ENCODE measurements at places on chromosomes 3 and 15.

DNA sequence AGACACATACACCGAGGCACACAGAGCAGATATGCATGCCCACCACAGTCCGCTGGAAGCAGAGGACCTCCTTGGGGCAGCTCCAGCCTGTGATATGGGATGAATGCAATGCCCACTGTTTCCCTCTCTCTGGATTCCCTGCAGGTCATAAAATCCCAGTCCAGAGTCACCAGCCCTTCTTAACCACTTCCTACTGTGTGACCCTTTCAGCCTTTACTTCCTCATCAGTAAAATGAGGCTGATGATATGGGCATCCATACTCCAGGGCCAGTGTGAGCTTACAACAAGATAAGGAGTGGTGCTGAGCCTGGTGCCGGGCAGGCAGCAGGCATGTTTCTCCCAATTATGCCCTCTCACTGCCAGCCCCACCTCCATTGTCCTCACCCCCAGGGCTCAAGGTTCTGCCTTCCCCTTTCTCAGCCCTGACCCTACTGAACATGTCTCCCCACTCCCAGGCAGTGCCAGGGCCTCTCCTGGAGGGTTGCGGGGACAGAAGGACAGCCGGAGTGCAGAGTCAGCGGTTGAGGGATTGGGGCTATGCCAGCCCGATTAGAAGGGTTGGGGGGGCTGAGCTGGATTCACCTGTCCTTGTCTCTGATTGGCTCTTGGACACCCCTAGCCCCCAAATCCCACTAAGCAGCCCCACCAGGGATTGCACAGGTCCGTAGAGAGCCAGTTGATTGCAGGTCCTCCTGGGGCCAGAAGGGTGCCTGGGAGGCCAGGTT, at the start of gene GNAT1:
GNAT1 (plus strand) TSS at position 675 of the 725 bp plus-strand sequence. CDS start 116 bp downstream, outside the sequence.
- H3K36me3 ChIP-seq, result no peaks in the 10 kb centered on the region
- ATAC-seq, result no peak
- no peaks in the 10 kb centered on the region for H3K4me1 ChIP-seq
- no peak within 1 kb of the TSS for H3K27ac ChIP-seq

DNA sequence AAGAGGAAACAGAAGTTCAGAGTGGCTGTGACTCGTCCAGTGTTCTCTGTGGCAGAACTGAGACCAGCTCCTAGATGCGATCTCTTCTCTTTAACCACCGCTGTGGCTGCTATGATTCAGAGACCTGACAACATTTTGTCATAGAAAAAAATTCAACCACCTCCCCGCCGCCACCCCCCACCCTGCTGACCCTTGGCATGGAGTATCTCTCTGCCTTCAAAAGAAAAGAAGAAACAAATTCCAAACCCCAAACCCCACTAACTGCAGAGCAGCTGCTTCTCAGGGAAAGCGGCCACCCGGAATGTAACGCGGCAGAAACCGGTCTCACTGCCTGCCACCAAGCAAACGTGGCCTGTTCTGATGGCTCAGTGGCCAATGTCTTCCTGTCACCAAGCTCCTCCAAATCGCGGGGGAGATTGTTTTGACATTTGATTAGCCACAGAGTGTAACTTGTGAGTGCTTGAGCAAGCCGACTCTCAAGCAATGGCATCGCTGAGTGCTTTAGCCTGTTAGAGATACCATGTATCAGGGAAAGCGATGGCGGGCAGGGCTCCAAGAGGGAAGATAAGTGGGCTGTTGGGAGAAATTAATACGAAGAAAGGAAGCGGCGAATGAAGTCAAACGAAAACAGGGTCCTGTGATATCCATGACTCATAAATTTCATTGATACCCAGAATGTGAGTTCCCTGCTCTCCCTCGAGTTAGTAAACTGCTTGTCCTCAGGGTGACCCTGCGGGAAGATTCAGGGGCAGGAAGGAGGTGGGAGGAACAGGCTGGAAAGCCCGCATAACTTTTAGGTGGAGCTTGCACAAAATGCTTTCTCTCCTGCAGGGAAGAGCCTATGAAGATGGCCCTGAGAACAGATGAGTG, 44.8 kb upstream of the TLE3 start:
- no peaks in the 10 kb centered on the region for H3K36me3 ChIP-seq
- peak overlapping the region; percentile 74 for H3K4me3 ChIP-seq
- peaks cover 18% of the 10 kb centered on the region for H3K4me1 ChIP-seq
- ATAC-seq, result peak; percentile 85
- peak overlapping the region; percentile 83 for H3K27ac ChIP-seq

GRCh38 chr3:94654096-94654495, 591.2 kb downstream of the NSUN3 start:
- ATAC-seq, result no peak
- no peaks in the 10 kb centered on the region for H3K27me3 ChIP-seq
- H3K4me1 ChIP-seq, result no peaks in the 10 kb centered on the region
- H3K36me3 ChIP-seq, result no peaks in the 10 kb centered on the region

DNA sequence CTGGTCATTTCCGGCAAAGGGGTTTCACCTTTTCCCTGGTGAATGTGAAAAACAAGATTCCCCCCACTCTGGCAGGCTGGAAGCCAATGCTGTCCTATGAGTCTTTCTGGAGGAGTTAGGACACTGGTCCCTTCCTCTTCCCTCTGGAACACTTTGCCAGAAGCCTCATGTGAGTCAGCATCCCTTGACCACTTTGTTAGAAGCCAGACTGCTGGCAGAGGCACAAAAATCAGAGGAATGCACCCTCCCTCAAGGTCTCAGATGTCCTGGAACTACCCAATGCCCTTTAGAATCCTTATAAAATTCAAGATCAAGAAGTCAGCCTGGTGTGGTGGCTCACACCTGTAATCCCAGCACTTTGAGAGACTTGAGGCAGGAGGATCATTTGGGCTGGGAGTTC, 26.6 kb downstream of the ITGB5 start:
- no peaks in the 10 kb centered on the region for H3K4me1 ChIP-seq
- H3K36me3 ChIP-seq, result no peaks in the 10 kb centered on the region
- no peak for ATAC-seq
- peaks cover 14% of the 10 kb centered on the region for H3K27me3 ChIP-seq
- H3K4me3 ChIP-seq, result no peak overlapping the region

DNA sequence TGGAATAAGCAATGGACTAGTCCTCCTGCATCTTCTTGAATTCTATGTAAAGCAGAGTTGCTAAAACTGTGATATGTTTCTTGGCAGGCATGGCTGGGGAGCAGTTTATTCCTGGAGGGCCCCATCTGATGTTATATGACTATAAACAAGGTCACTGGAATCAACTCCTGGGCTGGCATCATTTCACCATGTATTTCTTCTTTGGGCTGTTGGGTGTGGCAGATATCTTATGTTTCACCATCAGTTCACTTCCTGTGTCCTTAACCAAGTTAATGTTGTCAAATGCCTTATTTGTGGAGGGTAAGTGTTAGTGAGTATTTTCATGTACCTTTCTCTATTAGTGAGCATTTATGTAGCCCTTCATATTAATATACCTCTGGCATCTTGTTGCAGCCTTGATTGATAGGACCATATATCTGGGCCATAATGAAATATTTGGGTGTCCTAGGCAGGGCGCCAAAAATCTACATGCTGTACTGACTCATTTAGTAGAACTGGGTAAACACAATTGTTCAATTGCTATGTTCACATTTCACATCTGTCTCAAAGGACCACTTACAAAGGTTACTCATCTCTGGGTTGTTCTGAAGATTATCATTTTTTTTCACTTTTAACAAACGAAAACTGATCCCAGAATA, 52.6 kb upstream of the ADGRG7 start:
- no peaks in the 10 kb centered on the region for H3K36me3 ChIP-seq
- peaks cover 4% of the 10 kb centered on the region for H3K4me1 ChIP-seq
- H3K27me3 ChIP-seq, result no peaks in the 10 kb centered on the region
- no peak for ATAC-seq
- H3K4me3 ChIP-seq, result no peak overlapping the region
- H3K27ac ChIP-seq, result no peak overlapping the region

GRCh38 chr15:67946701-67947100, 106.9 kb upstream of the RNU6-1 start:
- H3K4me1 ChIP-seq, result peaks cover 7% of the 10 kb centered on the region
- no peaks in the 10 kb centered on the region for H3K27me3 ChIP-seq
- ATAC-seq, result no peak
- no peak overlapping the region for H3K4me3 ChIP-seq
- H3K27ac ChIP-seq, result no peak overlapping the region

- peak overlapping the region; percentile 32 for H3K27ac ChIP-seq
- ATAC-seq, result no peak
- H3K4me1 ChIP-seq, result no peaks in the 10 kb centered on the region
- no peaks in the 10 kb centered on the region for H3K27me3 ChIP-seq
- H3K36me3 ChIP-seq, result no peaks in the 10 kb centered on the region
- no peak overlapping the region for H3K4me3 ChIP-seq
These were observed 83.1 kb downstream of the DNAJB8 start for GRCh38 chr3:128383316-128384235.

DNA sequence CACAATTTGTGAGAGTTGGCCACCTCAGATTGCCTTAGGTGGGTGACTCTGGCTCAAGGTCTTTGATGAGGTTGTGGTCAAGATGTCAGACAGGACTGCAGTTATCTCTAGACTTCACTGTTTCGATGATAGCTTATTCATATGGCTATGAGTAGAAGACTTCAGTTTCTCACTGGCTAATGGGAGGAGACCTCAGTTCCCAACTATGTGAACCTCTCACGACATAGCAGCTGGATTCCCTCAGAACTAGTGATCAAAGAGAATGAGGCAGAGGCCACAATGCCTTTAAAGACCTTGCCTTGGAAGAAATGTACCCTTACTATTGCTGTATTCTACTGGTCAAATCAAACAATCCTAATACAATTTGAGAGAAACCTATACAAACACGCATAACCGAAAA, 607.5 kb upstream of the ROBO2 start:
- H3K27ac ChIP-seq, result no peak overlapping the region
- ATAC-seq, result no peak
- H3K27me3 ChIP-seq, result no peaks in the 10 kb centered on the region
- H3K4me1 ChIP-seq, result no peaks in the 10 kb centered on the region
- H3K36me3 ChIP-seq, result no peaks in the 10 kb centered on the region

DNA sequence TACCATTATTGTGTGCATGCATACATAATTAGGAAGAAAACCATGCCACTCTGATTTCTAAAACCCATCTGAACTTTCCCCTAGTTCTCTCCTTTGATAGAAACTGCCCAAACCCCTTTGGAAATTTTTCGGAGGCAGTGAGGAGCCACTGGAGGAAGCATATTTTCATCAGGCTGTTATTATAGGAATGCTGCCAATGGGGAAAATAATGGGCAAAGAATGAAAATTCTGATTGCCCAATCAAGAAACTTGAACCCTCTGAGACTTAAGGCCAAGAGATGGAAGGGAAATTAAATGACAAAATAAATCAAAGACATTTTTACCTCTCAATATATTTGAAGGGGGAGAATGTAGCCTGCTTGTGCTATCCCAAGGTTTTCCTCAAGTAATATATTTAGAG, 376.0 kb upstream of the PDZRN3 start:
- ATAC-seq, result no peak
- no peaks in the 10 kb centered on the region for H3K36me3 ChIP-seq
- H3K4me3 ChIP-seq, result no peak overlapping the region
- H3K4me1 ChIP-seq, result no peaks in the 10 kb centered on the region
- no peak overlapping the region for H3K27ac ChIP-seq
- H3K27me3 ChIP-seq, result no peaks in the 10 kb centered on the region

GRCh38 chr3:53236112-53236841, 19.5 kb downstream of the TKT start:
- H3K27ac ChIP-seq, result peak overlapping the region; percentile 73
- H3K4me1 ChIP-seq, result peaks cover 4% of the 10 kb centered on the region
- ATAC-seq, result peak; percentile 66
- H3K36me3 ChIP-seq, result peaks cover 89% of the 10 kb centered on the region
- H3K27me3 ChIP-seq, result no peaks in the 10 kb centered on the region
- no peak overlapping the region for H3K4me3 ChIP-seq

- peaks cover 68% of the 10 kb centered on the region for H3K4me1 ChIP-seq
- H3K27me3 ChIP-seq, result no peaks in the 10 kb centered on the region
- no peak for ATAC-seq
- H3K4me3 ChIP-seq, result peak overlapping the region; percentile 87
- peaks cover 8% of the 10 kb centered on the region for H3K36me3 ChIP-seq
These were observed 14.6 kb downstream of the LRIG1 start for GRCh38 chr3:66486202-66486601.

GRCh38 chr3:110495201-110495927, 576.3 kb upstream of the NECTIN3 start:
- H3K4me1 ChIP-seq, result no peaks in the 10 kb centered on the region
- H3K27me3 ChIP-seq, result peaks cover 4% of the 10 kb centered on the region
- H3K27ac ChIP-seq, result no peak overlapping the region
- H3K36me3 ChIP-seq, result no peaks in the 10 kb centered on the region
- ATAC-seq, result no peak

- H3K36me3 ChIP-seq, result no peaks in the 10 kb centered on the region
- H3K27me3 ChIP-seq, result peaks cover 22% of the 10 kb centered on the region
- H3K27ac ChIP-seq, result no peak overlapping the region
These were observed 5.6 kb upstream of the ROPN1 start for GRCh38 chr3:123997543-123997942.

GRCh38 chr3:98322101-98322500, 31.6 kb upstream of the OR5K4 start:
- no peak for ATAC-seq
- H3K4me1 ChIP-seq, result no peaks in the 10 kb centered on the region
- H3K27ac ChIP-seq, result no peak overlapping the region
- H3K27me3 ChIP-seq, result peaks cover 11% of the 10 kb centered on the region
- no peaks in the 10 kb centered on the region for H3K36me3 ChIP-seq
- no peak overlapping the region for H3K4me3 ChIP-seq

- H3K36me3 ChIP-seq, result peaks cover 42% of the 10 kb centered on the region
- no peaks in the 10 kb centered on the region for H3K27me3 ChIP-seq
- peak overlapping the region; percentile 28 for H3K27ac ChIP-seq
- no peaks in the 10 kb centered on the region for H3K4me1 ChIP-seq
- no peak for ATAC-seq
These were observed 57.9 kb upstream of the SEC22A start for GRCh38 chr3:123143669-123144411.

- H3K36me3 ChIP-seq, result no peaks in the 10 kb centered on the region
- peak overlapping the region; percentile 82 for H3K4me3 ChIP-seq
- peak overlapping the region; percentile 93 for H3K27ac ChIP-seq
- H3K27me3 ChIP-seq, result no peaks in the 10 kb centered on the region
These were observed 154.1 kb upstream of the LPP start for GRCh38 chr3:187999821-188000220.
